ENCODE measurements at places on chromosomes 1 and 21. TPM values are rescaled to one million over a fixed set of nuclear protein-coding genes. Genes with fewer than 3 reads are reported as not detected.

- no peak for DNase-seq
Measured at GRCh38 chr21:35840197-35840799, 220.0 kb downstream of the SETD4 start.

GRCh38 chr1:87702455-87702854 is 373.8 kb downstream of the LMO4 start:
- DNase-seq, result no peak

DNA sequence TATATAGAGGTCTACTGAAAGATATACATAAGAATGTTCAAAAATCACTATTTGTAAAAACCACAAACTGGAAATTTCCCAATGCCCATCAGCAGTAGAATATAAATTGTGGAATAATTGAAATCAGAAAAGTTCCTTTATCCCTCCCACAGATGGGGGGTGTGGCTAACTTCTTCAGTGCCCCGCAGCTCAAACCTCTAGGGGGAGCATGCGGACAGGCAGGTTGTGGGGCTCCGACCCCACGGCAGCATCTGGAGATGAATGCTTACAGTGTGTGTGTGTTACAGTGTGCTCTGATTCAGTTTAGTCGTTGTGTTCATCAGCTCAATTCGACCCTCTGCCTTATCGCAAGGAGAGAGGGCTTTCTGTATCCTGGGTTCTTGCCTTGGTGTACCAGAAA is 262.1 kb upstream of the LRRC7 start:
- no peak for DNase-seq

- DNase-seq, result no peak
Measured at GRCh38 chr21:36859744-36860501, 106.5 kb downstream of the HLCS start.

DNA sequence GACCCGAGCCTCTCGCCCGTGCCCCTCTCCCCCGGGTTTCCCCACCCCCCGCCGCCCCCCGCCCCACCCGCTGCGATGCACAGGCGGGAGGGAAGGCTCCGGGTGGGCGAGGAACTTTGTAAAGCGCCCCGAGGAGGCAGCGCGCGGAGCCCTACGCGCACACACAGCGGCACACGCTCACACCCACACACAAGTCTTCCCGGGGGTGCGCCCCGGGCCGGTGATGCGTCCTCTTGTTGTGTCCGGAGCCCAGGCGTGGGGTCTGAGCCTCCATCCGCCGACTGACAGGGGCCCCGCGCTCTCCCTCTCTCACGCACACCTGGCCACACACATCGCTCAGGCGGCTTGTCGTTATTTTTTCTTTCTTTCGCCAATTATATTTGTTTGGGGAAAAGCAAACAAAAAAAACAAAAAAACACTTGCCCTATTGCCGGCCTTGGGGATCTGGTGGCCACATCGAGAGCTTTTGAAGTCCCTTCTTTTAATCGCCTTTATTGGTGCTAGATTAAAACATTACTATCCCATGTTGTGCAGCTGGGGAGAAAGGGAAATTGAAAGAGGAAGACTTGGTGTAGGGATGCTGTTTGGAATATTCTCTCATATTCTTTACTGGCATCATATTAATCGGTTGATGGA is 770 bp downstream of the NTNG1 start:
- DNase-seq, result no peak

GRCh38 chr1:71577451-71578131 is 496.8 kb upstream of the ZRANB2 start:
- DNase-seq, result no peak

The PLXNA2 gene
- total RNA-seq, result 20.5 TPM

The IVL gene
- not detected for total RNA-seq

The THEM5 gene
- total RNA-seq, result not detected

The ITLN2 gene
- not detected for total RNA-seq

The RAB25 gene
- not detected for total RNA-seq

The TNFRSF4 gene
- 0.19 TPM for total RNA-seq

Measured in osteocyte (in vitro differentiated cells).